NCI-H187 (cell line): ENCODE measurements at places on chromosomes 5 and 9.

GRCh38 chr9:115378758-115379157, 260.8 kb upstream of the TNC start:
- no peak for DNase-seq

DNA sequence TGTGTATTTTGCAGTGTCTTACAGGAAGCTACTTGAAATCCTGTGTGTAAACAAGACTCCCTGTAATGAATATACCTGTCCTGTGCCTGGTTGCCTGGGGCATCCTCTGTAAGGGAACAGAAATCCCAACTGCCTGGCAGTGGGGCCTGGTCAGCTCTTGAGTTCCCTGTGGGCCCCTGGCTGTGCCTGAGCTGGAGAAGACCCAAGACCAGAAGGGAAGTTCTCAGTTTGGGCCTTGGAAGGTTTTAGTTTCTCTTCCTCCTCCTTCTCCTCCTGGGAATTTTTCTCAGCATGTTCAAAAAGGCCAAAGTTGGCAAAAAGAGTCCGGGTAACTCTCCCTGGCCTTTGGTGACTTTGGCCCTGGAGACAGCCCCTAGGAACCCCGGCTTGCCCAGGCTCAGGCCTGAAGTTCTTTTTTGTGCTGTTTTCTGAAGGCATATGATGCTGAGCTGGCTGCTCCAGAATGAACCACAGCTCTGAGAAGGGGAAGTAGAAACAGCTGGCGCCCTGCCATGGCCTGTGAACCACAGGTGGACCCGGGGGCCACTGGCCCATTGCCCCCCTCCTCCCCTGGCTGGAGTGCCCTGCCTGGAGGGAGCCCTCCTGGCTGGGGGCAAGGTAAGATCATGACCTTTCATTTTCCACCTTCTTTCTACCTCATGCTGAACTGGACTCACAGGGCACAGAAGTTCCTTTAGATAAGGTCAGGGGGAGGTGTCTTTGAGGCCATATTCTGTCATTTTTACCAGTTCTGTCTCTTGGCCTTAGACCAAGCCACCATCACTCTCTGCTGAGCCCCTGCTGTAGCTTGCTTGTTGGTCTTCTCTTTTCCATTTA, 5.8 kb downstream of the TMEM268 start:
- DNase-seq, result no peak

DNA sequence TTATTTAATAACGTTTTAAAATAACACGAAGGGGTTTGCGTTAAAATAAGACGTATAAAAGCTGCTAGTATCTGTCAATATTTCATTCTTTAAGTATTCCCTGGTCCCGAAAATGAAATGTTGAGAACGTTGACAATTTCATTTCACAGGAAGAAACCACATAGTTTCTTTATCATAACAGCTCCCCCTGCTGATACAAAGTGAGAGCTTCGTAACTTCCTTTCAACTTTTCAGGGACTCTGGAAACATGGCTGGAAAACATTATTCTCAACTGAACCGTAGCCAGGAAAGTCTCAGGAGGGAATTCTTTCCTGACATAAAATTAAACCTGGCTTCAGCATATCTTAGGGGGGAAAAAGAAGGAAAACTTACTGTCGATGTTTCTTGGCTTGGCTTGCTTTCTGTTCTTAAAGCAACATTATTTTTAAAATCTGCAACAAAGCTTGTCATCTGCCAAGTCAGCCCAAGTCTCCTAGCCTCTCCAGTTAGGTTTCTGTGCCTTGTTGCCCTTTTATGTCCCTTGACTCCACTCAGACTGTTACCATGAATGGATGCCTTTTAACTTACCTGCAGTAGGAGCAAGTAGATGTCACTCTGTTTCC, 122.9 kb upstream of the DAB2 start:
- DNase-seq, result no peak

DNA sequence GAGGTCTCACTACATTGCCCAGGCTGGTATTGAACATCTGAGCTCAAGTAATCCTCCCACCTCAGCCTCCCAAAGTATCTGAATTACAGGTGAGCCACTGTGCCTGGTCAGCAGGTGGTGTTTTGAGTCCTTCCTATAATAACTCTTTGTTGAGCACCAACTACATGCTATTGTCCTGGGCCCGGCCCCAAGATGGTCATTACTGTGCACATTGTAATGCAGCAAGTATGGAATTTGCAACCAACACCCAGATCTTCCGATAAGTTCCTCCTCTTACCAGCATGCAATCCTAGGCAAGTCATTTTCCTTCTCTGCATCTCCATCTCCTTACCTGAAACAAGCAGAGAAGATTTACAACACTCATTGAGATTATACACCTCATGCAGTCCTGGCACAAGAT, 510.3 kb upstream of the KLF4 start:
- no peak for DNase-seq

GRCh38 chr5:176912115-176912514, 13.0 kb upstream of the HK3 start:
- no peak for DNase-seq

DNA sequence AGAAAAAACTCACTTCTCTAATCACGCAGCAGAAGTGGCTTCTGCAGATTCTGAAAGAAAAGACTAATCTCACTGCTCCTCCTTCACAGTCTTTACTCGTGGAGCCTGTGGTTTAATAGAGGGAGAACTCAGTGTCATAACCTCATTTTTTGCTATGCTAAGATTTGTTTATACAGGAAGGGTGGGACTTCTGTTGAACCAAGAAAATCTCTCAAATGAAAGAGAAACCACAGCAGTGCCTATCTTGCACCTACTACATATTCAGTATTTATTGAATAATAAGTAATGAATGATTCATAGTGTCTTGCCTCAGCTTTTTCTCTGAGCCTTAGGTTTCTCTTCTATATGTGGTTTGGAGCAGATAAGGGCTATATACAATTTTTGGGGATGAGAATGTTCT, 136.1 kb upstream of the DMAC1 start:
- no peak for DNase-seq

GRCh38 chr5:146185161-146185560, 2.7 kb upstream of the LARS1 start:
- DNase-seq, result no peak

- no peak for DNase-seq
These were observed 61.8 kb upstream of the ARAP3 start for GRCh38 chr5:141743866-141744272.

DNA sequence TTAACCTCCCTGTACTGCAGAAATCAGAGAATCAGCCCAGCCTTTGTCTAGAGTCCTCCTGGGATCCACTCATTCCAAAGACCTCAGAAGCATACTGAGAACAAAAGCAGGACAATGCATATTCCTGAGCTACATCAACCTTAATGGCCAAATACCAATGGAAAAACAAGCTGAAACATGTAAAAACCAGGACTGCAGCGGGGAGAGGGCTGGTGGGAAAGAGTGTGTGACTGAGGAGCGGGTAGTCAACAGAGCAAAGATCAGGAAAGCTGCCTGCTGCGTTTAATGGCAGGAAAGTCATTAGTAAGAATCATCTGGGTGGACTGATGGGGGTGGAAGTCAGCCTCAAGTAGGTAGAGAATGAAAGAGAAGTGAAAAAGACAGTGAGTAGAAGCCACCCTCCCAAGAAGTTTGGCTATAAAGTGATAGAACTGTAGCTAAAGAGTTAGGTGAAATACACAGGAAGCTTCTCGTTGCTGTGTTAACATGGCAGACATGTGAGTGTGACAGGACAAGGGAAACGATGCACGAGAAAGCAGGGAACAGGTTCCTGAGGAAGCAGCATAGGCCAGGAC, 88.1 kb downstream of the OTULIN start:
- no peak for DNase-seq

GRCh38 chr5:72552041-72552557, 44.9 kb upstream of the ZNF366 start:
- no peak for DNase-seq
